T47D (cell line): ENCODE measurements at places on chromosomes 5 and 9.

GRCh38 chr5:91307048-91307447, 76.1 kb downstream of the ARRDC3 start:
- DNase-seq, result no peak

GRCh38 chr5:174247301-174247700, 201.8 kb downstream of the NSG2 start:
- no peak for DNase-seq

GRCh38 chr5:122668552-122668951, 106.3 kb upstream of the SNX2 start:
- no peak for DNase-seq

DNA sequence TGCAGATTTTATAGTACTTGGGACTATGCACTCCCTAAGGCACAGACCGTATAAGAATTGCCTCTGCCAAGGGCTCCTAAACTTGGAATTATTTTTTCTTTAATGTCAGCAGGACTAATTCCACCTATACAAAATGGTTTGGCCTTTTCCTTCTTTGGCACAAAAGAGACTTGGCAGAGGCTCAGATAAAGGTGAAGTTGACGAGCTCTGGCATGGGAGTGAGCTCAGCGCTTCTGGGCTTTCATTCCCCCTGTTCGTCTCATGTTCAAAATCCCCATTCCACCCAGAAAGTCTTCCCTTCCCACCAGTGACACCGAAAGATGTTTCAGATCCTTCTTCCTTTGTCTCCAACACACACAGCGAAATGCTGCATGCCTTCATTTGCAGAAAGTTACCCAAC, 61.2 kb downstream of the F2RL2 start:
- no peak for DNase-seq

DNA sequence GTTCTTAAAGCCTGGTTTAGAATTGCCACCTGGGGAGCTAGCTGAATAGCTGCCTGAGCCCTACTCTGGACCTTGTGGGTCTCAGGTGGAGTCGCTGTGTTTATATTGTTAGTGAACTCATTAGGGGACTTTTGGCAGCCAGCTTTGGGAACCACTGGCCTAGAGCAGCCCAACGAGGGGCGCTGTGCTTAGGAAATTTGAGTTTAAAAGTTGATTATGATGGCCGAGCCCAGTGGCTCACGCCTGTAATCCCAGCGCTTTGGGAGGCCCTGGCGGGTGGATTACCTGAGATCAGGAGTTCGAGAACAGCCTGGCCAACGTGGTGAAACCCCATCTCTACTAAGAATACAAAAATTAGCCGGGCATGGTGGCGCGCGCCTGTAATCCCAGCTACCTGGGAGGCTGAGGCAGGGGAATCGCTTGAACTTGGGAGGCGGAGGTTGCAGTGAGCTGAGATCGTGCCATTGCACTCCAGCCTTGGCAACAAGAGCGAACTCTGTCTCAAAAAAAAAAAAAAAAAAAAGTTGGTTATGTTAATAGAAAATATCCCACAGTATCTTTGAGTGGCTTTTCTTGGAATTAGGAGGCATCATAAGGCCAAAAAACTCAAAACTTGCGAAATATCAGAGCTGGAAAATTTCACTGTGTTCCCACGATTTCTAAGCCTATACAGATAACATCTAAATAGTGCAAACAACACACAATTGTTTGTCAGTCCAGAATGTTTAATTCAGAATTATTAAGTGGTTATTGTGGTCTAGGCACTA, 809 bp downstream of the MCCC2 start:
- no peak for DNase-seq

DNA sequence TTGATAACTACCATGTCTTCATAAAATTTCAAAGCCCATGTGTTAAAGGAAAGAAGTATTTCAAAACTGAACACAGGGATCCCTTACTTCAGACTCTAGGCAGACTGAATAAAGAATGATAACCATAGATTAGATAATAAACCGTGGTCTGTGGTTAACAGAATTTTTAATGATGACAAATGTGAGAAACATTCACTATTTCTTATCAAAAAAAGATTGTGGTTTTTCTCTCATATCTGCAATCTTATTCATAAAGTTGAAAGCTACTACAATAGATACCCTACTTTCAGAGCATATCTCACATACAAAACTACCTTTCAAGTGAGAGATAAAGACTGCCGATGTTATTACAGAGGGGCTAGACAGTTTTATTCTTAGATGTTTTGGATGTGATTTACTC, 816.8 kb upstream of the DMAC1 start:
- no peak for DNase-seq

- no peak for DNase-seq
These were observed 39.4 kb downstream of the NR3C1 start for GRCh38 chr5:143364061-143364460.

DNA sequence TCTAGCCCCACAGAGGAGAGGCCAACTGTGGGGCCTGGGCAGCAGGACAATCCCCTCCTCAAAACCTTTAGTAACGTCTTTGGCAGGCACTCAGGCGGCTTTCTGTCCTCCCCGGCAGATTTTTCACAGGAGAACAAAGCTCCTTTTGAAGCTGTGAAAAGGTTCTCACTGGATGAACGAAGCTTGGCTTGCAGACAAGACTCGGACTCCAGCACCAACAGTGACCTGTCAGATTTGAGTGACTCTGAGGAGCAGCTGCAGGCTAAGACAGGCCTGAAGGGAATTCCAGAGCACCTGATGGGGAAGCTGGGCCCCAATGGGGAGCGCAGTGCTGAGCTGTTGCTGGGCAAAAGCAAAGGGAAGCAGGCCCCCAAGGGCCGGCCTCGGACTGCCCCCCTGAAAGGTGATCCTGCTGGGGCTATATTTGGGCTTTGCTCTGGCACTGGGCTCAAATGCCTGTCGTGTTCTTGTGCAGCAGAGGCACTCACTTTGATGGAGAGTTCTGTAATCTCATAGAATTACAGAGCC, 39.4 kb downstream of the KDM3B start:
- DNase-seq, result no peak

DNA sequence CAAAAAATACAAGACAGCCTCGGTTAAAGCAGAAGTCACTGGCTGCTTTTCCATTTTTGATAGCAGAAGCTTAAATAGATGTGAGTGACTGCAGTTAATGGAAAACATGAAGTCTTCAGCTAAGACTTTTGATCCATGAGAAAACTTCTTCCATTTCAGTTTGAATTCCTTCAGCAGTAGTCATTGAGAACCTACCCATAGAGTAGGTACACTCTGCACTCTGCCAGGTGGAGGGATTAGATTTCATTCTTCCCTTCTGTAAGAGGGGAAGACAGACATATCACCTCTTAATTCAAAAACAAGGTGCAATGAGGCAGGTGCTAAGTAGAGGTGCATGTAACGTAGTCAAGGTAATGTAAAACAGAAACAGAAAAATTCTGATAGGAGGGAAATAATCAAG, 26.7 kb upstream of the XPA start:
- no peak for DNase-seq

GRCh38 chr5:123814801-123815470, 303.0 kb downstream of the CSNK1G3 start:
- DNase-seq, result no peak

DNA sequence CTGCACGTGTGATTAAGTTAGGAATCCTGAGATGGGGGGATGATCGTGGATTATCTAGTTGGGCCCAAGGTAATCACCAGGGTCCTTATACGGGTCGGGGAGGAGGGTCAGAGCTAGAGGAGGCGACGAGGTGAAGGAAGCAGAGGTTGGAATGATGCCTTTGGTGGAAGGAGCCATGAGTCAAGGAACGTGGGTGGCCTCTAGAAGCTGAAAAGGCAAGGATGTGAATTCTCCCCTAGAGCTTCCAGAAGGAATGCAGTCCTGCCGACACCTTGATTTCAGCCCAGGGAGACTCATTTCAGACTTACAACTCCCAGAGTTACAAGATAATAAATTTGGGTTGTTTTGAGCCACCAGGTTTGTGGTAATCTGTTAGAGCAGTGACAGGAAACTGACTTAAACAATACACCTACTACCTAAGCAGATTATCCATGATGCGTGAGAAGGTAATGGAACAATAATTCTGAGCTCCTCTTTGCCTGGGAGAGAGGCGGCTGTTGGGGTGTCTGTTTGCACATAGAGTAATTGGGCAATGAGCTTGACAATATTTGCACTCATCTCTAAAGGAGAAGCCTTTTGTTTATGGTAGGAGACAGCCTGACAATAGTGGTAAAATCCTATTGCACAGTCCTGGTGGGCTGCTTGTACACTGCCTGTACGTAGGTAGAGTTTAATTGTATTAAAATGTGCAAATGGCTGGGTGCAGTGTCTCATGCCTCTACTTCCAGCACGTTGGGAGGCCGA, 129.3 kb upstream of the IER5L start:
- no peak for DNase-seq

DNA sequence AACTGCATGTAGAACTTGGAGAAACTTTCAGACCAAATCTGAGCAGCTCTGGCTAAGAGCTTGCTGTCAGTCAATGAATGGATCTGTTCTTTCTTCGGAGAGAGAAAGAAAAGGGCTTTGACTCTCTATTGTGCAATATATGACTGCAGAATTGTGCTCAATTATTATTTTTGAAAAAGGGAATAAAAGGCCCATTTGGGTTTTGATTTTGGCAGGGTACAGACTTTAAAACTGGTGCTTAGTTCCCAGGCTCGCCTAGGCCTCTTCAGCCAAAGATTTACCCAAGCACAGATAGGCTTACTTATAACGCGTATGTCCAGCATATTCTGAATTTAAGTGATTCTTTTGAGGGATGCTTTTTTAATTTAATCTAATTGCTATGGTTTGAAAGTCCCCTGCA, 59.3 kb downstream of the RETREG1 start:
- DNase-seq, result no peak

DNA sequence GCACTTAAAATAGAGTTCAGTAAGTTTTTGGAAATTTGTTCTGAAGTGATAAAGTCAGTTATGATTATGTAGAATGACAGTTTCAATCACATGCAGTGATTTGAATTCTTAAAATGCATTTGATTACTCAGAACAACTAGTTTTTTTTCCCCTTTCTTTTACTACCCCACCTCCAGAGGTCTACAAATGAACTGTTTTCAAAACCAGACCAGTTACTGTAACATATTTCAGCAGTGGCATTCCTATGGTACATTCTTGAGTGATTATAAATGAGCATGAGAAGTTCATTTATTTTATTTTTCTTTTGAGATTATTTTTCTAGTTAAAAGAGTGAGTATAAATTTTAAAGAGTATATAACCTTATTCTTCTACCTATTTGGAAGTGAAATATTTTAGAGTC, 71.6 kb downstream of the NNT start:
- no peak for DNase-seq

- no peak for DNase-seq
These were observed 90.9 kb downstream of the ITGA1 start for GRCh38 chr5:52878656-52879055.

- DNase-seq, result no peak
These were observed 101.2 kb downstream of the PARP8 start for GRCh38 chr5:50767588-50767987.

GRCh38 chr5:88686726-88687125, 196.3 kb downstream of the MEF2C start:
- DNase-seq, result no peak

- no peak for DNase-seq
These were observed 74.4 kb upstream of the RUSC2 start for GRCh38 chr9:35415402-35416097.

DNA sequence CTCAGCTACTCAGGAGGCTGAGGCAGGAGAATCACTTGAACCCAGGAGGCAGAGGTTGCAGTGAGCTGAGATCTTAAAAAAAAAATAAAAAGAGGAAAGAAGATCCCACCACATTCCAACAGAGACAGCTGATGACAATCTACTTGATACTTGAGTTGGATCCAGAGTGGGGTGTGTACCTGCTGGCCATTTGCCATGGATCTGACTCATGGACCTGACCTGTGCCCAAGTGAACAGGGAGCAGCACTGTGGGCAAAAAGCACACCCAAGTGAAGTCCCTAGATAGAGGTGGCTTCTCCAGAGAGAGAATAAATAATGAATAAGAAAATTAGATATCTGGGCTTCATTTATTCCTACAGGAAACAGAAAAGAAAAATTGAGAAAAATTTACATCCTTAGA, 81.2 kb upstream of the MIER3 start:
- DNase-seq, result no peak

- DNase-seq, result no peak
These were observed 44.7 kb upstream of the NKD2 start for GRCh38 chr5:963673-964531.

DNA sequence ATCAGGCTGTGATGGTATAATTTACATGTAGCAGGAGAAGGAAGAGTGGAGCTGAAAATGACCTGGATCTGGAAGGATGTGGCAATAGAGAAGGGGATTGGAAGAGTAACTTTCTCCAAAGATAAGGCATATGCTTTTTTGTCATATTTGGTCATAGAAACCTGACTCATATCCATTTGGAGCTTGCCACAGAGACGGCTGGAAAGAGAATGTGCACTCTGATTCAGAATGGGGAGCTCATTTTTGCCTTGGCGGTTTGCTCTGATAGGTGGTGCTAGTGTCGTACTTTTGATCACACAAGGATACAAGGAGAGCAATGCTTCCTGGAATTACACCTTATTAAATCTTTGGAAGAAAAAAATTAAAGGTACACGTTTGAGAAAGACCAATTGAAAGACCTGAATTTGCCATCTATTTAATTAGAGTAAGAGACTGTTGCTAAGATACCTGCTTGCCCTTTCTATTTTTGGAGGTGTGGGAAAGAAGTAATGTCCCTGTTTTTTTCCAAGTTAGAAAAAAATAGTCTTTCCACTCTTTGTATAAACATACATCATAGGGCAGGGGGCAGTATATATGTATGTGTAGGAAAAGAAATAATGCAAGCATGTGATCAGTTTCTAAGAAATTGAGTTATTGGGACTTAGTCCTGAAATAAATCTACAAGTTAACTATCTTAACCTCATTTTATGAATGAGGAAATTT, 5.4 kb downstream of the LSM11 start:
- no peak for DNase-seq
